Right kidney (tissue), 9 donors: ENCODE measurements at places on chromosomes 3 and 15.

GRCh38 chr3:128581566-128581965 is 69.1 kb downstream of the RPN1 start:
- DNase-seq: no peak

DNA sequence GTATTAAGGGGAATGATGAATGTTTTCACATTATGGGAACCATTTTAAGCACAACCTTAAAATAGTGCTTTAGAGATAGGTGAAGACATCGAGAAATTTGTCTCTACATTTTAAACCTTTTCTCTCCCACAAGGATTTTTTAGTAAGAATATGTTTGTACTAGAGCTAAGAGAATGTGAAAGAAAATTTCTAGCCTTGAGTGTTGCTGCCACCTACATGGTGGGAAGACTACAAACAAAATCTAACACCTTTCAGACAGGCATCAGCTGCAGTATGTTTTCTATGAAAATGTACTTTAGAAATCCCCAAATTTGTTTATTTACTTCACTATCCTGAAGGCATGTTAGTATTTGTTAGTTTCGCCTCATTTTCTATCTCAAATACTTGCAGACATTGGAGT is 247.4 kb downstream of the WDR72 start:
- no peak for DNase-seq

- no peak for DNase-seq
These were observed 2.1 kb upstream of the PRR20G start for GRCh38 chr3:127289706-127290575.

DNA sequence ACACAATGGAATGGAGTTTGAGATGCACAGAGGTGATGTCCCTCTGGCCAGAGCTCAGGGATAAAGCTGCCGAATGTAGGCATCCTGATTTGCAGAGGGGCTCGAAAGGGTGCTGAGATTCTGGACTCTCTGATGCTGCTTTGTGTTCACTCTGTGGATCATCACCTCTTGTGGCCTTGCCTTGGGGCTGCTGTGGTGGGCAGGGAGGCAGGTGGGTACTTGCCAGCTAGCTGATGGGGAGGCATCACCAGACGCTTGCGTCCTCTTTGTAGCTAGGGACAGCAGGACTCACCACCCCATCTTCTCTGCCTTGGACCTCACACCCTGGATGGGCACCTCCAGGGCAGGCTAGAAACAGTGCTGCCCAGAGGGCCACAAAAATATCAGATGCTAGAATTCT is 14.6 kb upstream of the RASGRF1 start:
- DNase-seq: no peak

GRCh38 chr3:159938714-159939113 is 49.9 kb upstream of the IL12A start:
- no peak for DNase-seq

GRCh38 chr15:66770518-66771350 is 68.7 kb downstream of the SMAD6 start:
- DNase-seq: no peak

GRCh38 chr3:184156522-184156955 is 1.4 kb downstream of the DVL3 start:
- DNase-seq: peak; percentile 67
